ENCODE measurements at places on chromosomes 11 and 22.

- no peak for DNase-seq
These were observed 19.5 kb downstream of the PIK3IP1 start for GRCh38 chr22:31272522-31273446.

GRCh38 chr11:61602775-61603569, 22.1 kb upstream of the SYT7 start:
- no peak for DNase-seq

DNA sequence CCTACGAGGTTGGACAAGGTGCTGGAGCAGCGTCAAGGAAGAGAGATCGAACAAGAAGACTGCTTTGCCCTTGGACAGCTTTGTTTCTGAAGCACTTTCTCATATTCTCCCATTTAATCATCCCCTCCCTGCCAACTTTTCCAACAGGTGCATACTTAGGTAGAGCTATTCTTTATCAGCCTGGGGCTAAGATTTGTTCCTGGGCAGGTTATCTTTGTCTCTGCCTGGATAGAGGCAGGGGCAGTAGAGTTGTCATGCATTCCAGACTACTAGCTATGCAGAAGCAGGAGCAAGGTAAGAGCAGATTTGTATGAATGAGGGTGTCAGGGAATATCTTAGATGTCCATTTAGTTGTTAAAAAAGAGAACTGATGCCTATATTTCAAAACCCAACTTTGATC, 82.3 kb downstream of the PTPRJ start:
- no peak for DNase-seq

- DNase-seq: no peak
These were observed 32.5 kb upstream of the ATXN10 start for GRCh38 chr22:45638834-45639746.

DNA sequence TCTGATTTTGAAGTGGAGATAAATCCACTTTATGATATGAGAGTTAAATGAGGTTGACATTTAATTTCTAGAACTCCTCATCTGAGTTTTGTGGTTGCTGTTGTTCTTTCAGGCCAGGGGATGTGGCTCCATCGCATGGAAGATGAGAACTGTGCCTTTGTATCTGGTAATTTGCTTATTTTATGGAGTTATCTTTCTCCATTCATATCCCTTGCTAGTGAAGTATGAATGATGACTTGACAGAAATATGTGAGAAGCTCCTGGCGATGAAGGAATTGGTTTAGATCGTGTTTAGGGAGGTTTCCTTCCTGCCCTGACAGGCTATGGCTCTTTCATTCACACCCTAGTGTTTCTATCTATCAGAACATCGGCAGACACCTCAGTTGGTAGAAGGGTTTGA, 393.7 kb downstream of the ETS1 start:
- DNase-seq: no peak

DNA sequence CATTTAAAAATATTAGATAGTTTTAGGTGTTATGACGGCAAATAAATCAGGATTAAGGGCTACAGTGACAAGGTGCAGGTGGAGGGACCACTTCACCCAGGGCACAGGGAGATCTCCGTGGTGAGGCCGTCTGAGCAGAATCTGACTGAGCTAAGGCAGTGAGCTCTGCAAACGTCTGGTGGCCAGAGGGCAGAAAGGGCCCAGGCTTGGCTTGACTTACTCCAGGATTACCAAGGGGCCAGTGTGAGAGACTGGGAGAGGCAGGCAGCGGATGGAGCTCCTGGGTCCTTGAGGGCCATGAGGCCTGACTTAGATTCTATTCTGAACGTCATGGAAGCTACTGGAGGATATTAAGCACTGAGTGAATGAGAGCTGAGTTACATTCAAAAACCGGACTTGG, 125.9 kb upstream of the B3GAT1 start:
- no peak for DNase-seq

DNA sequence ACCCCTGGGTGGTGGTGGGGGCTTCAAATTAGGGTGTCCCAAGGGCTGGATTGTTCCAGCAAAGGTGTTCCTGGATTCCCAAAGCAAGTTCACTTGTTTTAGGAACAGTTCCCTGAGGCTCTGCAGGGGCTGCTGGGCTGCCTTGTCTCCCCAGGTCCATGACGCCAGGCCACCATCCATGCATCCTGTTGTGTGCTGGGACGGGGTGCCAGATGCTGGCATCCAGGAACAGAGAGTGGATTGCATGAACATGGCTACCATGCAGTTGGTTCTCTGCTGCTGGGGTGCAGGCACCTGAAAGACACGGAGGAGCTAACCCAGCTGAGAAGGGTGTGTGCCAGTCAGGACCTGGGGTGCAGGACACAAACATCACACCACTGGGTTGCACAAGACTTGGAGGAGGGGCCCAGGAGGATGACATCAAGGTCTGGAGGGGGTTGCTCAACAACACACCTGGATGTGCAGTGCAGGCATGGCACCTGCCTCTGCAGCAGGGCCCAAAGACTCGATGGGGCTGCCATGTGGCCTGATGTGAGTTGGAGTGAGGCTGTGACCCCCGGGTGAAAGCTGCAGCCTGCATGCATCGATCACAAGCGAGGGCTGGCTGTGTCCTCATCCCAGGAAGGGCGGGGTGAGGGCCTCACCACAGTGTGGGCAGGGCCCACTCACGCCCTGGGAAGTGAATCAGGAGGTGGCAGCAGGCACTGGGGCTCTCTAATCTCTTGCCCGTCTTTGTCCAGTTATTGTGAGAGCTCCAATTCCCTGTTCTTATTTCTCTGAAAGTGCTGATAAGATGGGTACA, 74.0 kb upstream of the CLDN5 start:
- DNase-seq: no peak

DNA sequence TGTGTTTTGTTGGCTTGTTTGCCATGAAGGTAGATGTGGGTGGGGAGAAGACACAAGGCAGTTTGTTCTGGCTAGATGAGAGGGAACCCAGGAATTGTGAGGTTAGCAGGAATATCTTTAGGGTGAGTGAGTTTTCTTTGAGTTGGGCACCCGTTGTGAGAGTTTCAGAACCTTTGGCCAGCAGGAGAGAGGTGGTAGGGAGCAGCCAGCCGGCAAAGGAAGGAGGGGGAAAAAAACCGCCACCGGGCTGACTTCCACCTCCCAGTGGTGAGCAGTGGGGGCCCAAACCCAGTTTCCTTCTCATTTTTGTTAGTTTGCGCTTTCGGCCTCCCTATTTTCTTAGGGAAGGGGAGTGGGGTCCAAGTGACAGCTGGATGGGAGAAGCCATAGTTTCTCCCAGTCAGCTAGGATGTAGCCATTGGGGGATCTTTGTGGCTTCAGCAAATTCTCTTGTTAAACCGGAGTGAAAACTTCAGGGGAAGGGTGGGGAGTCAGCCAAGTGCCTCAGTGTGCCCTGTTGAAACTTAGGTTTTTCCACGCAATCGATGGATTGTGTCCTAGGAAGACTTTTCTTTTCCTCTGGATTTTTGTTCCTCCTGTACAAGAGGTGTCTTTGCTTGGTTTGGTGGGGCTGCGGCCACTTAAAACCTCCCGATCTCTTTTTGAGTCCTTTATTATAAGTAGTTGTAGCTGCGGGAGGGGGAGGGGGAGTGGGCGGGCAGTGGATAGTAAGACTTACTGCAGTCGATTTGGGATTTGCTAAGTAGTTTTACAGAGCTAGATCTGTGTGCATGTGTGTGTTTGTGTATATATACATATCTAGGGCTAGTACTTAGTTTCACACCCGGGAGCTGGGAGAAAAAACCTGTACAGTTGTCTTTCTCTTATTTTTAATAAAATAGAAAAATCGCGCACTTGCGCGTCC, 1.1 kb upstream of the GCAT start:
- DNase-seq: no peak

DNA sequence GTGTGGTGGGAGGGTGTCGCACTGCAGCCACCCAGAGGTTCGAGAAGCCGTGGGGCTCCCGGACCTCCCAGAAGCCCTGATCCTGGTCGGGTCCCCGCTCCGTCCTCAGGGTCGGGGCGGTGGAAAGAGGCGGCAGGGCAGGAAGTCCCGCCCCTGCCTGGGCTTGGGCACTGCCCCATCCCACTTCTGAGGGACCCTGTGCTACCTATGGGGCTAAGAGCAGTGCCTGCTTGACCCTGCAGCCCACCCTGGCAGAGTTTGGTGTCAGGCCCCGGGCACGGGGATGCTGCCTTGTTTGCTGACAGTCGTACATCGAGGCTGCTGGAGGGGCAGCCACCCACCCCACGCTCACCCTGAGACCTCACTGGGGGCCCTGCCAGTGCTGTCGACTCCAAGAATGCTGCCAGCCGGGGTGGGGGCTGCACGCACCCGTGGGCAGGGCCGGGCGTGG, 19.4 kb downstream of the RNH1 start:
- DNase-seq: no peak

DNA sequence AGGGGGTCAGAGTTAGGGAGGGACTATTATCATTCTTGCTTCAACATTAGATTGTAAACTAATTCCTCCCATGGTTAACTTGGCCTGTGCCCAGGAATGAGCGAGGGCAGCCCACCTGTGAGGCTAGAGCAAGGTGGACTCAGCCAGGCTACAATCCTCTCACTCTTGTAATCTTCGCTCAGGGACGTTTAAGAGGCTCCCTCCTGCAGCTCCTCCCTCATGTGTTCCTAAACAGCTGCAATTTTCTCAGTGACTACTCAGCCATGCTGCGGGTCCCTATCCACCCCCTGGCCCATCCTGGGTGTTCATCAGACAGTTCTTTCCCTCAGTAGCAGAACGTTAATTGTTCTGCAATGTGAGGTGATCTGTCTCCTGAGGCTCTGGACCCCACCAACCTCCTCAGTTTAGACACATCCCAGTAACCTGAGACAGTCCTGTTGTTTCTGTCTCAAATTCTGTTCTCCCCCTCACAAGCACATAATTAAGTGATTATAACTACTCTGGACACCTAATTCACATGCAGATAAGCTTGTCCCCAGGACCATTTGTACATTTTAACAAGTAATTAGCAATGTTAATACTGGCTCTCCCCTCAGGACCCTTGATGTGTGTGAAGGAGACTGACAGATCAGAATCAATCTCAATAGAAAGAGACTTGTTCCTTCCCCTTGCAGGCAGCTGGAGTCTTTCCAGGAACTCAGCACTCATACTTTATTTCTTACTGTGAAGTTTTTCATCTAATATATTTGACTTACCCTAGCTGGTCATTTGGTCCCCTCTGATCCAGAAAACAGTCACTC, 337.2 kb upstream of the B3GAT1 start:
- DNase-seq: no peak

DNA sequence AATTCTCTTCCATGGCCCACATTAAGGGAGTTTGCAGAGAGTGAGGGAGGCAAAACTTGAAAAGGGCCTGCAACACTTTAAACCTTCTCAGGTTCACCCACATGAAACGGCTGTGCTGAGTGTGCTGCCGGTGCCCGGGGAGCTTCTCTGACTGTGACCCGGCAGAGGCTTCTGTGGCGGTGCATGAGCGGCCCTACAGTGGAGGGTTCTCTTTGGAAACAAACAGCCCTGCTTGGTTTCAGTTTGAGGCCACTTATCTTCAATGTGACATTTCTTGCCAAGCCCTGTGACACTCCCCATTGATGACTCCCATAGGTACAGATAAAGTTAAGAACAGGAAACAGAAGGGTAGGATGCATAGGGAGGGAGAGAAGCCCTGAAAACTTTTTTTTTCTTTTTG, 31.8 kb downstream of the FAM118A start:
- peak; percentile 70 for DNase-seq

- DNase-seq: no peak
These were observed 55.1 kb upstream of the GRK3 start for GRCh38 chr22:25509374-25509791.

- DNase-seq: no peak
These were observed 590.7 kb downstream of the NELL1 start for GRCh38 chr11:21260101-21260500.

DNA sequence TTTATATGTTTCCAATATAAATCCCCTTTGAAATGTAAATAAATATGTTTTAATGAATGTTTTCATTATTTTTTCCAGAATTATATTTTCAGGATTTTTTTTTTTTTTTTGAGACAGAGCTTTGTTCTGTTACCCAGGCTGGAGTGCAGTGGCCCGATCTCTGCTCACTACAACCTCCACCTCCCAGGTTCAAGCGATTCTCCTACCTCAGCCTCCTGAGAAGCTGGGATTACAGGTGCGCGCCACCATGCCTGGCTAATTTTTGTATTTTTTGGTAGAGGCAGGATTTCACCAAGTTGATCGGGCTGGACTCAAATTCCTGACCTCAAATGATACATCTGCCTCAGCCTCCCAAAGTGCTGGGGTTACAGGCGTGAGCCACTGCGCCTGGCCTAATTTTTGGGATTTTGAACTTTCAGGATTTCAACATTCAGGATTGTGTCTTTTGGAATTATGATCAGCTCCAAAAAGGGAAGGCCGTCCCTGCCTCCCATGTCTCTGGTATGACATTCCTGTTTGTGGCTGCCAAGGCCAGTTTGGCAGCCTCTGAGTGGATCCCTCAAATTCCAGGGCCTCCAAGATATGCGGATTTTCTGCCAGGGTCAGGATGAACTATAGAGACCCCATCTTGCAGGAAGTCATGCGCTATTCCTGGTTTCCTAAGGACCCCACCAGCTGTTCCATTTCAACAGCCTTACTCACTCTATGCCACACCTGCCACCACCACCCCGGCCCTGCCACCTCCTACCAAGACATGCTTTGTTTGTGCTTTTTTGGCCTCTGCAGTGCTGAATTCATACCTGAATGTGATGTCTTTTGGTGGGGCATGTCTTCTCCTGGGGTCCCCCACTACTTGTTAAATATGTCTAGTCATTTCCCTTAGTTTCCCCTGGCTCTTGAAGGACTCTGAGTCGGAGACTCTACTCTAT, 21.9 kb upstream of the TMPRSS4 start:
- DNase-seq: no peak

- no peak for DNase-seq
These were observed 7.1 kb downstream of the SAA4 start for GRCh38 chr11:18229501-18229900.

DNA sequence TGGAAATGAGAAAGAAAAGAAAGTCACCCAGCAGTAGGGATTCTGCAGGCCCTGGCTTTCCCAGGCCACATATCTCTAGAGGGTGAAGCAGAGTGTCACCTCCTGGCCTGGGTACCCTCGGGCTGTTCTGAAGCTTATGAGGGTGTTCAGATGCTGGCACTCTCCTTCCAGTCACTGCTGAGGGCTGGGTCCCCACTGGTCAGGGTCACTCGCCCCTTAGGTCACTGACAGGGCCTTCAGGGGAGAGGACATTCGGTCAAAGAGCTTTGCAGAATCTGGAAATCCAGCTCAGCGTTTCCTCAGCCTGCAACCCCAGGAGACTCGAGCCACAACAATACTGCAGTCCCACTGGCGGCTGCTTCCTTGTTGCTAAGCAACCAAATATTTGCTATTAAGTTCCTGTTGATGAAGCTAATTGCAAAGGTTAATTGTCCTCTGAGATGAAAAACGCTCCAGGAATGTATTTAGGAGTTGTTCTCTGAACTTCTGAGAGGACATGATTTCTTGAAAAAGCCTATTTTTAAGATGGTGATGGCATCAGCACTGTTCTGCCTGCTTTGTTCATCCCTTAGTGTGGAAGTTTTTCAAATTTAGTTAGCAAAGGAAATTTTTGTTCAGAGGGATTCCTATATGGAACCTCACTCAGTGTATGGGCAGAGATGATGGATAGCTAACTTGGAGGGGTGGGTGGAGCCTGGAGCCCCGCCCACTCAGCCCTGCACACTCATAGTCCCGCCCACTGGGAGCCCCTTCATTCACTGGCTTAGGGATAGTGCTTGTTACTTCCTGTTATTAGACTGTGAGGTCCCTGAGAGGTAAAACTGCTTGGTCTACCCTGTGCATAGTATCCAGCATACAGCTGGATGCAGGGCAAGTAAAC, 109.2 kb downstream of the CSNK2A3 start:
- peak; percentile 9 for DNase-seq

GRCh38 chr11:121749691-121750090, 296.9 kb upstream of the SORL1-AS1 start:
- no peak for DNase-seq
